ENCODE measurements at places on chromosomes 1 and 21.

DNA sequence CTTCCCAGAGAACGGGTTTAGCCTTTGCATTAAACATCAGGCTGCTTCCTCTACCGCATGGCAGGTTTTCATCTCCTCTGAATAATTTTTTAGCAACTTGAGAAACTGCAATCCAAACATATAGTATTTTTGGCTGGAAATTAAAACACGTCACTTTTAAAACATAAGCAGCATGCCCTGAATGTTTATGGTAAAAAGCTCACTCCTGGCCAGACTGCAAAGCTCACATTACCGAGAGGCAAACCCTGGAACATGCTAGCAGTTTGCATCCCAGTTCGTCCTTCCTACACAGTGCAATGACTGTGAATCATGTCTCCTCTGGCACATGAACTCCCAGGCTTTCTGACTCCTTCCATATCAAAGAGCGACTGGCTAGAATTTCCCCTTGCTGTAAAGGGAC lies 312.3 kb downstream of the RRAGC start:
- DNase-seq = no peak

DNA sequence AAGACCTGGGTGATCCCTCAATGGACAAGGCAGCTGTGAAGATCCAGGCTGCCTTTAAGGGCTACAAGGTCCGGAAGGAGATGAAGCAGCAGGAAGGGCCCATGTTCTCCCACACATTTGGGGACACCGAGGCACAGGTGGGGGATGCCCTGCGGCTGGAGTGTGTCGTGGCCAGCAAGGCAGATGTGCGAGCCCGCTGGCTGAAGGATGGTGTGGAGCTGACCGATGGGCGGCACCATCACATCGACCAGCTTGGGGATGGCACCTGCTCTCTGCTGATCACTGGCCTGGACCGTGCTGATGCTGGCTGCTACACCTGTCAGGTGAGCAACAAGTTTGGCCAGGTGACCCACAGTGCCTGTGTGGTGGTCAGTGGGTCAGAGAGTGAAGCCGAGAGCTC lies 85.2 kb downstream of the TRIM11 start:
- no peak for DNase-seq

DNA sequence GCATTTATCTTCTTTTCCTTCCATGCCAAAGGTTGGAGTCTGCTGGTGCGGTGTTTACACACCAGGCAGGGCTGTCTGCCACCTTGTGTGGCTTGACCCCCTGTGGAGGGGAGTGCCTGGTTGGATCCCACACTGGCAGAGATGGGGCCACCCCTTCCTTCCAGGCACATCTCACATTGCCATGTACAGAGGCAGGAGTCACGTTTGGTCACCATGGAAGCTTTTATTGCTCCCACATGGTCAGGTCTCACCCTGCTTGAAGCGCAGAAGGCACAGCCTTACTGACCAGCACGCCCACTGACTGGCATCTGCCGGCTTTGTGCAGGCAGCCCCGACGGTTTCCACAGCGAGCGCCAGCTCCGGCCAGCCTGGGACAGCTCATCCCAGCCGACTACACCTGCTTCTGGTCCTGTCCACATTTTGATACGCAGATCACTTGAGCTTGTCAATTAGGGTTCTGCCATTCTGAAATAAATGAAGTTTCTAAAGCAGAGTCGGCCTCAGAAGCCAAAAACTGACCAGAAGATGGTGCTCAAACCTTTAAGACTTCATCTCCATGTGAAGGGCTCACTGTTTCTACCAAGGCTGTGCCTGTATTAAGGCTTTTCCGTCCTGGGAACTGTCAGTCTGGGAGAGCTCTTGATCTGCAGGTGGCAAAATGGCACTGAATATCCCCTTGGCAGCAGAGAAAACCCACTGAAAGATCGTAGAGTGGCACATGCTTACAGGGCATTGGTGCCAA lies 35.6 kb upstream of the EPHA8 start:
- DNase-seq = no peak

- no peak for DNase-seq
These were observed 9.5 kb downstream of the SNX27 start for GRCh38 chr1:151621351-151621750.

Data from GM12865 (cell line).